BE2C (cell line): ENCODE measurements at places on chromosomes 1 and 21.

- DNase-seq, result no peak
Observed at GRCh38 chr1:145690587-145691558, 16.3 kb downstream of the PDZK1 start.

DNA sequence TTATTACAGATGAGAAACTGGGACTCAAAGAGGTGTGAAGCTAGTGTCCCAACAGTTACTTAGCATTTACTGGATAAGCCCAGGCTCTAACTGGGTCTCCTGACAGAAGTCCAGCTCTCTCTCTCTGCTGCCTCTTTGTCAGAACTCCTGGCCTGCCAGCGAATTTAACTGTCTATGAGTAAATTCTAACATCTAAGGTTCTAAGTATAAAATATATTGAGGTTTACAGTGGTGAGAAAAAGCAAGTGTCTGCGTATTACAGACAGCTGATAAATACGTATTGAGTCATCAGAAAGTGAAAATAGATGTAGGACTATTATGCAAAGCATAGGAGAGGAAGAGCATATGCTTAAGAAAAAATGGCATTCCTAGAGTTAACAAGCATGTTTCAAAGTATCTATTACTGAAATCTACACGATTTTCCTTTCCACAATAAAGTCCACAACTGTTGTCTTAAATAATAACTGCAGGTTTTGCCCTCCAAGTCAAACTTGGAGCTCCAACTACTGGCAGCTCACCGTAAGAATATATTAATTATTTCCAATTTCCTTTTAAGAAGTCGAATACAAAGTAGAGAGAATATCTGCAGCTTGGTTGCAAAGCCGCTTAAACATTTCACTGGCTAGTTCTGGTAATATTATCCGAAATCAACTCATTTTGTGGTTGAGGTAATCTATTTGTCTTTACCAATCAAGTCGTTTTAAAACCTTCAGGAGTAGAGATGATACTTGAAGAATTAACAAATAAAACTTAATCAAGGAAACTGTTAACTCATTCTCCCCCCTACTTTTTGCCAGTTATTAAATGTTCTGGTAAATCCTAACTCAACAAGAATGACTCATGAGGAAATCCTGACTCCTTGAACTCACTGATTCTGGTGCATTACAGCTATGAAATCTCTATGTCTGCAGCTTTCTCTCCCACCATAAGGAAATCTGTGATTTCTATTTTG lies 1.4 kb upstream of the RGS2 start:
- DNase-seq, result no peak

GRCh38 chr1:8603220-8603616 lies 214.2 kb downstream of the RERE start:
- no peak for DNase-seq

- DNase-seq, result no peak
Observed at GRCh38 chr1:63782982-63783381, 9.2 kb downstream of the ROR1 start.

GRCh38 chr1:206430031-206430983 lies 40.0 kb upstream of the IKBKE start:
- no peak for DNase-seq

DNA sequence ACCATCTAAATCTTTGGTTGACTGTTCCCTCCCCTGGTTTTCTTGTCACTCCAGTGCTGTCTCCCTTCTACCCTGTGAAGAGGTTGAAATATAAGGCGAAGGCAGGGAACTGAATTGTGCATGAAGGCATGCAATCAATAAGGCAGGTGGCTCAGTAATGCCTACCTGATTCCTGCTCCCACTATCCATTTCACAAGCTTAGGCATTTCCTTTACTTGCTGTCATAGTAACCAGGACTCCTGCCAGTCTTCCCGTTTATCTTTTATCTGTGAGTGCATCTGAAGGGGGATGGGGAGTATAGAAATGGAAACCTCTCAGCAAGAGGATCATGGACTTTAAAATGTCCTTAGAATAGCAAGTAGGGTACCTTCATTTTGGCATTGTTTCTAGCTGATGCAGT lies 40.5 kb downstream of the MRPS6 start:
- no peak for DNase-seq

- DNase-seq, result no peak
Observed at GRCh38 chr21:40672602-40673001, 174.4 kb downstream of the DSCAM start.

GRCh38 chr1:198902655-198903054 lies 263.8 kb downstream of the PTPRC start:
- peak; percentile 26 for DNase-seq

GRCh38 chr21:27498025-27498424 lies 531.1 kb upstream of the ADAMTS5 start:
- no peak for DNase-seq

- peak; percentile 54 for DNase-seq
Observed at GRCh38 chr1:193185901-193186731, at the start of gene B3GALT2. TSS of gene B3GALT2 (minus strand) at chr1:193186613. CDS start at chr1:193181562, 5,051 bp downstream.

DNA sequence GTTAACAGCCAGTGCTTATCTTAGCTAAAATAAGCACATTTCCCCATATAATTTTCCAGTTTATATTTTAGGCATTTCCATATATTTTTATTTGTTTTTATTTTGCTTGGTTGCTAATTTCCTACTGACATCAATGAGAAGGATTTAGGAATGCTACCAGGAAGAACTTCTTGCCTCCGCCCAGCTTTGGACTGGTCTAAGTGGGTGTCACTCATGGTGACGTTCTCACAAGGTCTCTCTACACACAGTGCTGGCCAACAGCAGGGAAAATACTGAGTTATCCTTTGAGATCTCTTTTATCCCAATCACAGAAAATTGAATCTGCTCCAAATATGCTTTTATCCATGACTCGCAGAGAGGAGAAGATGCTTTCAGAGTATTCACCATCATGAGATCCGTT lies 13.2 kb downstream of the MX1 start:
- no peak for DNase-seq

- DNase-seq, result no peak
Observed at GRCh38 chr1:205480349-205480985, 24.0 kb upstream of the CDK18 start.

DNA sequence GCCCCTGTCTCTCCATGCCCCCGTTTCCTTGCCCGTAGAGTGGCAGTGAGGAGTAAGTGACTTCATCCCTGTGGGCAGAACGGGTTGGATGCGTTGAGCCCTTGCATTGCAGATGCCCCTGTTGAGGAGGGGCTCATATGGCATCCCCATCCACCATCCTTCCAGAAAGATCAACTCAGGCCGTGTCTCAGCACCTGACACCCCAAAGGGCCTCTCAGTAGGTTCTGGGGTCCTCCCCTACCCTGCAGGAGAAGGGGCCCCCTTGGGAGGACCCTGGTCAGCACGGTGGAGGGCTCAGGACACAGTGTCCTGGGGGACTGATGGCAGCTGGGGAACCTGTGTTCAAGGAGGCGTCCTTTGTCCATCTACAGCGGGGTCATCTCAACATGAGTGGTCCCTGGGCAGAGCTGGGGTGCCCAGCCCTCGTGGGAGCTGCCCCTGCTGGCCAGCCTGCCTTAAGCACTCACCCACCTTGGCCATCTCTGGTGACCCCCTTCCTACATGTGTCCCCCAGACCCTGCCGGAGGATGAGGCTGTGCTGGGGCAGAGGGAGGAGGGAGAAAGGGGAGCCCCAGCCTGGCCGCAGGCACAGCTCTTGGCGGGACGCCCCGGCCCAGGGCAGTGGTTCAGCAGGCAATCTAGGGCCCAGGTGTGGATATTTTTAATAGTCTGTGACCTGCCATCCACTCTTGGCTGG lies 48.2 kb upstream of the ACTRT2 start:
- DNase-seq, result no peak

- peak; percentile 27 for DNase-seq
Observed at GRCh38 chr1:117671781-117672501, 66.1 kb downstream of the TENT5C start.

- peak; percentile 17 for DNase-seq
Observed at GRCh38 chr1:221335161-221336101, 406.5 kb downstream of the DUSP10 start.

DNA sequence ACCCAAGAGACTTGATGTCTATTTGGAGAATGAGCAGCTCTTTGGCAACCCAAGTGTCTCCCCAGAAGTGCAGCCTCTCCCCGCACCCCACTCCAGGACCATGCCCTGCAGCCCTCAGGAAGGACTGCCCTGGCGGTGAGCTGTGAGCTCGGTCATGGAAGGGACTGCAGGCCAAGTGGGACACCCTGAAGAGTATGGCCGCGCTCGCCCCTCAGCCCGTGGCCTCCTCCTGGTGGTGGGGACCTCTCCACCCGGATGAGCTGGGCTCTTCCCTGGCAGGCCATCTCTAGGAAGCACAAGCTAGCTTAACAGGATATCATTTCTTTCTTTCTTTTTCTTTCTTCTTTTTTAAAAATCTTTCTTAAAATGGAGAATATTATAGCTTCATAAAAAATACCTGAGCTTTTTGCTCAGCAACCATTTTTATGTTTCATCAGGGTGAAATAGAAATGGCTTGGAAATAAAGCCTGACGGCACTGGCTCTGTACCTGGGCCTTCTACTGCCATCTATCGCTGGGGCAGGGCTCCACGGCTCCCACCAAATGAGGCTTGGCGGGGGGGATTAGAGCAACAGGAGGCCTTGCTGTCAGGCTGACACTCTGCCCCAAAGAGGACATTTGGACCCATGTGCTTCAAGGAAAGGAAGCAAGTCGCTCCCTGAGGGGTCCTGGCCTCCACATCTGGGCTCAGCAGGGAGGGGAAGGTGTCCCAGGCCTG lies 296.2 kb upstream of the VAMP3 start:
- DNase-seq, result no peak

GRCh38 chr1:42966688-42967612 lies 8.3 kb upstream of the SLC2A1 start:
- no peak for DNase-seq

- no peak for DNase-seq
Observed at GRCh38 chr21:45529785-45530422, 12.3 kb downstream of the SLC19A1 start.

- no peak for DNase-seq
Observed at GRCh38 chr1:6108476-6108875, 62.8 kb downstream of the KCNAB2 start.

DNA sequence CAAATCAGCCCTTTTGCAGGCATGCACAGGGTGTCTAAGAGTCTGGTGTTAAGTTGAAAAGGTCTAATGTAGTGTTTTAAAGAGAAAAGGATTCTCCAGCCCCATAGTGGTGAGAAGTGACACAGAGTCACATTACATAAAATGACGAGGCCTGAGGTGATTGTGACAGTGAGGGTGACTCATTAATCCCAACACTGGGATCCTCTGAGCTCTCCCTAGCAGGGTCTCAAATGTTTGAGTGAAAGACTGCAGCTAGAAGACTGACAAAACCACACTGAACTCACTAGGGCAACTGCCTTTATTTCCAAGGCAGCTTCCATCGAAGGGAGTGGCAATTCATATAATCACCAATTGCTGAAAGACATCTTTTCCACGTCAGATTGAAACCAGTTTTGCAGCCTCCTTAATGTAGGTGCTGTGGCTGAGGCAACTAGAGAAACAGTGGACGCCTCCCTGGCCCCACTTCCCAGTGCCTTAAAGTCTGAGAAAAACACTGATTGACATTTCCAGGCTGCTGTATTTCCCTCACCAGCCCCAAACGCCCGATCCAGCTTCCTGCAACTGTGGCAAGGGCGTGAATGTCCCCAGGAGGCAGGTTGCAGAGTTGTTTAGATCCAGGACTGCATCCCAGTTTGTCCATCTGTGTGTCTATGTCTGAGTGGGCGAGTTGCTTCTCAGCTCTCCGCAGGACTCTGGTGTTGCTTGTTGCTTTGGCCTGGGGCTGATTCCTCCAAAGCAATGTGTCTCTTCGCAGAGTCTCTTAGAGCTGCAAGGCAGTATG lies 81.4 kb downstream of the RUNX1 start:
- no peak for DNase-seq

- no peak for DNase-seq
Observed at GRCh38 chr1:4016351-4017130, 116.5 kb upstream of the C1orf174 start.

DNA sequence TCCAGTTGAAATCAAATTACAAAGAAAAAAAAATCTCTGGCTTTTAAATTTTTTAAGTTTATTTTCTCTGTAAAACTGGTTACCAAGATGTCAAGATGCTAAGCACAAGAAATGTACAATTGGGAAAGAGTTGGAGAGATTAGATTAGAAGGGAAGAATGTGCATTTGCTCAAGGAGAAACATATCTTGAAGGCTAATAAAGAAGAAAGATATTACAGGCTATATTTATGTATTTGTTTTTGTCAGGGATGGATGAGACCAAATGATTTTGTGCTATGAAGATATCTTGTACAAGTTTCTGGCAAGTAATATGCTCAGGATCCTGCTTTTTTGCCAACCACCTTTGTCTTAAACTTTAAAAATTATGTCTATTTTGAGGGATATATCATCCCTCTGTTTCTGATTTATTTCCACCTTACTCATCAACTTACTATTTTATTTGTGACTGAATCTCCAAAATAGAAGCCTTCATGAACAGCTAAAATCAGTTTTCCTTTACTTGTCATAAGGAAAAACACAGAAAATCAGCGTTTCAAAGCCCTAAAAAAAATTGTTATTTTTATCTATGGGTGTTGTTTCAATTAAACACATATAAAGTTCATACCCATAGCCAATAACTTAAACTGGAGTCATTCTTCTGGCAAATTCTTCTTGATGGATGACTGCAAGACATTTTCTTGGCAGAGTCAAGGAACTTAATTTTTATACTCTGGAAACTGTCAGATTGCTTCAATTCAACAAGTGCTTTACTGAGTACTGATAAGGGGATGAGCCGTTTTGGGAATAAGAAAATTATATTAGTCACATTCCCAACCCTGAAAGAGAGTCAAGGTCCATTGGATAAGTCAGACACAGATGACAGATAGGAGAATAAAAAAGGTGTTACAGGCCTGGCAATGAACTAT lies 141.8 kb downstream of the CTH start:
- no peak for DNase-seq

- no peak for DNase-seq
Observed at GRCh38 chr1:153248176-153248879, 11.2 kb upstream of the LORICRIN start.

GRCh38 chr1:114668784-114669561 lies 876 bp downstream of the DENND2C start:
- no peak for DNase-seq

GRCh38 chr1:59645893-59646292 lies 168.9 kb upstream of the HOOK1 start:
- DNase-seq, result peak; percentile 20

GRCh38 chr1:54604572-54605370 lies 18.6 kb downstream of the FAM151A start:
- no peak for DNase-seq

DNA sequence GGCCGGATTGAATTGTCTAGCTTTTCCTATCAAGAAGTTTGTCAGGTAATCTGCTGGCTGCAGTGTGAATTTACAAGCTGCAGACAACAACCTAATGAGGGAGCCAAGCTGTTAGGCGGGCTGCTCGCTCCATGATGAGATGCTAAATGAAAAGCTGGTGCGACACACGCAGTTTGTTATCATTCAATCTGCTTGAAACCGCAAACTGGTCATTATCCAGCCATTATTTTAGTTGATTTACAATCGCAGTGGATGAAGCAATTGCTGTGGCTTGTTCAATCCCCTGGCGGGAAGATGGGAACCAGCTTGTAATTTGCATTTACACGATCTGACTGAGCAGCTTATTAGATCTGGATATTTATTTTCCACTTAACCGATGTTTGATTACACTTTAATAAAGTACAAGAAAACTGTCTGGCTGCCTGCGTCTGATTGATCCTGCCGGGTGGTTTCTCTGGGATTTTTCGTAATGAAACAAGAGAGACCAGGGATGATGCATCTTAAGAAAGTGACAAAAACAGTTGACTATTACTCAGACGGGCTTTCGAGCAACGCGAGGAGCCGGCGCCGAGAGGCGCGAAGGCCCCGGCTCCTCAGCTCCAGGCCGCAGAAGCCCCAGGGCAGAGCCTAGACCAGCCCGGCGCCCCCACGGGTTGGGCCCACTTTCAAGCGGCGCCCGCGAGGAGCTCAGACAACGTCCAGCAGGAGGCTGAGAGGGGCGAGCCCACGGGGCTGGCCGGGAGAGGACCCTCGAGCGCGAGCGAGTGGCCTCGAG lies 118.0 kb upstream of the BARHL2 start:
- DNase-seq, result no peak
